NCI-H345 (cell line): ENCODE measurements at places on chromosomes 1 and 21.

GRCh38 chr1:178540646-178541045 is 27.7 kb downstream of the TEX35 start:
- DNase-seq = no peak

DNA sequence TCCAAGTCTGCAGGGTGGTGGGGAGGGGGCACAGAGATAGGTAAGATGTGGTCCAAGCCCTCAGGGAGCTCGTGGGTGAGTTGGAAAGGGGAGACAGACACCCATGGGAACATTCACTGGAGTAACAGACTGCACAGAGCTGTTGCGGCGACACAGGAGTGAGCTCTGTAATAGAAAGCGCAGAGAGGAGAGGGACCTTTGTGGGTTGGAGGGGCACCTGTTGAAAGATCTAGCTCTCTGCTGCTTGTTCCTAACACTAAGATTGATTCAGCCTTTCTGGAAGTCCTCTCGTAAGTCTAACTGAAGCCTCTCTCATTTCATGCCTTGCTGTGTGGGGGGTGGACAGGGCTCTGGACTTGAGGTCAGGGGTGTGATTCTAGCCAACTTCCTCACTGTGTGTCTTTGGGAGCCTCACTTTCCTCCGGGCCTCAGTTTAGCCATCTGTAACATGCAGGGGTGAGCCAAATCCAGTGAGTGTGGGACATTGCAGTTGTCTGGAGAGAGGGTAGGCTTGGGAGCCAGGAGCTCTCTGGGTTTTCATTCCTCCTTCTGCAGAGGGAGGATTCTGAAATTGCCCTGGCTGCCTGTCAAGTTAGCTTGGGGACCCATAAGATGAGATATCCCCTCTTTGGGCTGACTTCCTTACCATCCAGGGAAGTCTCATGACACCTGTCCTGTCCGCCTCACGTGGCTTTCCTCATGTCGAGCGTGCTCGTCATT is 2.0 kb upstream of the ACOT11 start:
- DNase-seq = no peak

- no peak for DNase-seq
Measured at GRCh38 chr1:171929121-171929520, 87.8 kb downstream of the DNM3 start.

DNA sequence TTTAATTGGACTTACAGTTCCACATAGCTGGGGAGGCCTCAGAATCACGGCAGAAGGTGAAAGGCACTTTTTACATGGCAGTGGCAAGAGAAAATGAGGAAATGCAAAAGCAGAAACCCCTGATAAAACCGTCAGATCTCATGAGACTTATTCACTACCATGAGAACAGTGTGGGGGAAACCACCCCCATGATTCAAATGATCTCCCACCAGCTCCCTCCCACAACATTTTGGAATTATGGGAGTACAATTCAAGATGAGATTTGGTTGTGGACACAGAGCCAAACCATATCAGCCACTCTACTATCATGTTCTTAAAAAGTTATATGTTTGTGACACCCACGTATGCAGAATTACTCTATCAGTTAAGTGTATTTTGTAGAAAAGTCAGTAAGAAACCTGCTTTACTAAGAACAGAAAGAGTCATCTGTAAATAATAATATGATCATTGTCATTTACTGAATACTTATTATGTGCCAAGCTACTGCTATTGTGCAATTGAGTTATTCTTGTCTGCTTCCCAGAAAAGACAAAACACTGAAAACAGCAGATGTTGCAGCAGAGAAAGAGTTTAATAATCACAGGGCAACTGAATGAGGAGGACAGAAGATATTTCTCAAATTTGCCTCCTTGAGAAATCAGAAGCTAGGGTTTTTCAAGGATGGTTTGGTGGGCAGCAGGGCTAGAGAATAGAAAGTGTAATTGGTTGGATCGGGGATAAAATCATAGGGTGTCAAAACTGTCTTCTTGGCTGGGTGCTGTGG is 207.7 kb upstream of the FGGY start:
- DNase-seq = no peak

GRCh38 chr1:193408782-193409293 is 222.4 kb upstream of the B3GALT2 start:
- no peak for DNase-seq
